Ovary (tissue), 10 donors: ENCODE measurements at places on chromosomes 12 and 14. TPM values are rescaled to one million over a fixed set of nuclear protein-coding genes. Genes with fewer than 3 reads are reported as not detected.
A peak's percentile ranks its signal among the peaks of the same experiment; 100 is the strongest.

DNA sequence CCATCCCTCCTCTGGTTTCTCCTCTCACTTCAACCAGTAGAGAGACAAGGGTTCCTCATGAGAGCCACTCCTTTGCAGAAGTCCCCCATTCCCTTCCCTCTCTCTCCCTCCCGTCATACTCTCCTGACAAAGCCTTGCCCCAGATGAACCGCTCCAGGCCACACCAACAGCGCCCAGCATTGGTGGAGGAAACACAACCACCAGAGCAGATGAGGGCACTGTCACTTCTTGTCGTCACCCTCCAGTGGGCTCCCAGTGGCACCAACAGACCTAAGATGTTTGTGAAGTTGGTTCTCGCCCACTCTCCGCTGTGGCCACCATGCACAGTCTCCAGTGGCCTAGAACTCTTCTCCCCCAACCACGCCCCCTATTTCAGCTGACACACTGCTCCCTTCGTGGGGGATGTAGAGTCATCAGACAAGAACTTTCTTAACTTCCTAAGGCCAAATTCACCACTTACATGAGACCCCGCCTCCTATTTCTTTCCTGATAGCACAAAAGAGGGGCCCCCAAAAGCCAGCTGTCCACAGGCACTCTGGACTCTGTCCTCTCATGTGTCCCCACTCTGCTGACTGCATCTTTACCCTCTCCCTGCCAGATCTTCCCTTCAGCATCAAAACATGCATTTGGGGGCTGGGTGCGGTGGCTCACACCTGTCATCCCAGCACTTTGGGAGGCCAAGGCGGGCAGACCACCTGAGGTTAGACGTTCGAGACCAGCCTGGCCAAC is 29.2 kb upstream of the PLEKHG6 start:
- no peaks in the 10 kb centered on the region for H3K27me3 ChIP-seq
- H3K4me1 ChIP-seq: peaks cover 8% of the 10 kb centered on the region
- no peak overlapping the region for H3K4me3 ChIP-seq
- no peak for DNase-seq
- H3K36me3 ChIP-seq: no peaks in the 10 kb centered on the region

- H3K27ac ChIP-seq: no peak overlapping the region
- no peak for DNase-seq
- no peaks in the 10 kb centered on the region for H3K4me1 ChIP-seq
- no peaks in the 10 kb centered on the region for H3K27me3 ChIP-seq
- no peak overlapping the region for H3K4me3 ChIP-seq
Observed at GRCh38 chr14:29643433-29644211, 284.0 kb downstream of the PRKD1 start.

DNA sequence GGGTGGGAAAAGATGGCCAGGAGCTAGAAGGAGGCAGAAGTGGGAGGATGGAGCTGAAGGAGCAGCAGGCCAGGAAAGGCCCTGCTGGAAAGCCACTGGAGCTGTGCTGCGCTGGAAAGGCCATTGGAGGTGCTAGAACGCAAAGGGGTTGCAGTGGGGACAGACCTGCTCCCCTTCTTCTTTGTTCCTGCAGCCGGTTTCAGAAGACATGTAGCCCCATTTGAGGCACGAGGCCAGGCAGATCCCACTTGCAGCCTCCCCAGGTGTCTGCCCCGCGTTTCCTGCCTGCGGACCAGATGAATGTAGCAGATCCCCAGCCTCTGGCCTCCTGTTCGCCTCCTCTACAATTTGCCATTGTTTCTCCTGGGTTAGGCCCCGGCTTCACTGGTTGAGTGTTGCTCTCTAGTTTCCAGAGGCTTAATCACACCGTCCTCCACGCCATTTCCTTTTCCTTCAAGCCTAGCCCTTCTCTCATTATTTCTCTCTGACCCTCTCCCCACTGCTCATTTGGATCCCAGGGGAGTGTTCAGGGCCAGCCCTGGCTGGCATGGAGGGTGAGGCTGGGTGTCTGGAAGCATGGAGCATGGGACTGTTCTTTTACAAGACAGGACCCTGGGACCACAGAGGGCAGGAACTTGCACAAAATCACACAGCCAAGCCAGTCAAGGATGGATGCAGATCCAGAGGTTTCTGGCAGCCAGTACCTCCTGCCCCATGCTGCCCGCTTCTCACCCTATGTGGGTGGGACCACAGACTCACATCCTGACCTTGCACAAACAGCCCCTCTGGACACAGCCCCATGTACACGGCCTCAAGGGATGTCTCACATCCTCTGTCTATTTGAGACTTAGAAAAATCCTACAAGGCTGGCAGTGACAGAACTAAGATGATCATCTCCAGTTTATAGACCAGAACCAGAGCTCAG is 2.3 kb upstream of the GPR162 start:
- no peaks in the 10 kb centered on the region for H3K36me3 ChIP-seq
- H3K27me3 ChIP-seq: no peaks in the 10 kb centered on the region
- H3K4me3 ChIP-seq: no peak overlapping the region
- no peak for DNase-seq
- peaks cover 6% of the 10 kb centered on the region for H3K4me1 ChIP-seq

GRCh38 chr12:119082496-119082895 is 96.2 kb upstream of the HSPB8 start:
- no peaks in the 10 kb centered on the region for H3K36me3 ChIP-seq
- no peak for DNase-seq
- H3K27me3 ChIP-seq: no peaks in the 10 kb centered on the region

- H3K27ac ChIP-seq: no peak overlapping the region
- peak overlapping the region; percentile 100 for H3K4me3 ChIP-seq
- no peaks in the 10 kb centered on the region for H3K27me3 ChIP-seq
- DNase-seq: no peak
- no peaks in the 10 kb centered on the region for H3K36me3 ChIP-seq
Observed at GRCh38 chr12:92138144-92138543, 7.5 kb downstream of the BTG1 start.

GRCh38 chr14:62006116-62006731 is 244.0 kb downstream of the SNAPC1 start:
- no peaks in the 10 kb centered on the region for H3K36me3 ChIP-seq
- DNase-seq: no peak
- no peak overlapping the region for H3K4me3 ChIP-seq
- no peaks in the 10 kb centered on the region for H3K4me1 ChIP-seq
- no peak overlapping the region for H3K27ac ChIP-seq

GRCh38 chr12:76611533-76611932 is 52.0 kb upstream of the OSBPL8 start:
- no peak for DNase-seq
- H3K36me3 ChIP-seq: no peaks in the 10 kb centered on the region
- no peak overlapping the region for H3K4me3 ChIP-seq
- no peaks in the 10 kb centered on the region for H3K27me3 ChIP-seq

GRCh38 chr12:84929501-84929900 is 16.9 kb upstream of the SLC6A15 start:
- DNase-seq: no peak
- H3K27ac ChIP-seq: no peak overlapping the region
- no peaks in the 10 kb centered on the region for H3K27me3 ChIP-seq
- H3K4me3 ChIP-seq: no peak overlapping the region

DNA sequence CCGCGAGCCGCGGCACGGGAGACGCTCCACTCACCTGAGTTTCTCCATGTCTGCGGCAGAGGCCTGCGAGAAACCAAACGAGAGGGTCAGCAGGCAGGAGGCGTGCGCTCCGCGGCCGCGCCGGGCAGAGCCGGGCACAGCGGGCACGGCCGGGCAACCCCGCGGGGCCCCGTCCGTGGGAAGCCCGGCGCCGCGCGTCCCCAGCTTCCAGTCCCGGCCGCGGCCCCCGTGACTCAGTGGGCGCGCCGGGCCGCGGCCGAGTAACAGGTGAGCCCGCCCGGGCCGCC is 19.4 kb downstream of the BEGAIN start:
- H3K27me3 ChIP-seq: no peaks in the 10 kb centered on the region
- peak overlapping the region; percentile 47 for H3K4me3 ChIP-seq
- no peaks in the 10 kb centered on the region for H3K36me3 ChIP-seq
- DNase-seq: no peak
- H3K4me1 ChIP-seq: no peaks in the 10 kb centered on the region

DNA sequence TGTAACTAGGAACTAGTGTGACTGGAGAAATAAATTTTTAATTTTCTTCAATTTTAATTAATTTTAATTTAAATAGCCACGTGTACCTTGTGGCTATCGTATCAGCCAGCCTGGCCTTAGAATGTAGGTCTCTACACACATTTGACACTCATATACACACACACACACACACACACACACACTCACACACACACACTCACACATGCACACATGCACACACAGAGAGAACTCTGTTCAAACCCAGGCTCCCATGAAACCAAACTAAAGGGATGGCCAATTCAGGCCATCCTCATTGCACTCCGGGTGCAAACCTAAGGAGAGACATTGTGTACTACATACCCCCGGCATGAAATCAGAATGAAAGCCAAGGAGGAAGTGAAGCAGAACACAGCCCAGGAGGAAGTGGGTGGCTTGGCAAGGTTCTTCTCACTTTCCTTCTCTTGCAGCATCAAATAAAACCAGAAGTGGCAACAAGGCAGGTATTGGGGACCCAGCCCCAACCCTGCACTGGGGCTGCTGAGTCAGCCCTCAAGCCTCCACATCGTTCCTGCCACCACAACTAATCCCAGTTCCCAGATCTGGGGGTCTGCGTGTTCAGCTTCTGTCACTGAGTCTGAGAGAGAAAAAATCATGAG is 26.2 kb upstream of the CHPT1 start:
- H3K27me3 ChIP-seq: no peaks in the 10 kb centered on the region
- no peaks in the 10 kb centered on the region for H3K36me3 ChIP-seq
- no peak overlapping the region for H3K27ac ChIP-seq
- no peak overlapping the region for H3K4me3 ChIP-seq
- no peaks in the 10 kb centered on the region for H3K4me1 ChIP-seq
- DNase-seq: no peak

- H3K4me3 ChIP-seq: no peak overlapping the region
- H3K27me3 ChIP-seq: no peaks in the 10 kb centered on the region
- H3K27ac ChIP-seq: no peak overlapping the region
- H3K4me1 ChIP-seq: no peaks in the 10 kb centered on the region
Observed at GRCh38 chr12:65022960-65023359, 98.1 kb downstream of the WIF1 start.

GRCh38 chr14:55519473-55520080 is 60.4 kb upstream of the KTN1 start:
- DNase-seq: no peak
- no peak overlapping the region for H3K27ac ChIP-seq
- no peaks in the 10 kb centered on the region for H3K36me3 ChIP-seq

GRCh38 chr12:122981587-122982476 is 1.4 kb downstream of the ARL6IP4 start:
- peak overlapping the region; percentile 88 for H3K27ac ChIP-seq
- H3K4me1 ChIP-seq: peaks cover 31% of the 10 kb centered on the region
- H3K27me3 ChIP-seq: no peaks in the 10 kb centered on the region
- H3K4me3 ChIP-seq: peak overlapping the region; percentile 87
- no peak for DNase-seq

DNA sequence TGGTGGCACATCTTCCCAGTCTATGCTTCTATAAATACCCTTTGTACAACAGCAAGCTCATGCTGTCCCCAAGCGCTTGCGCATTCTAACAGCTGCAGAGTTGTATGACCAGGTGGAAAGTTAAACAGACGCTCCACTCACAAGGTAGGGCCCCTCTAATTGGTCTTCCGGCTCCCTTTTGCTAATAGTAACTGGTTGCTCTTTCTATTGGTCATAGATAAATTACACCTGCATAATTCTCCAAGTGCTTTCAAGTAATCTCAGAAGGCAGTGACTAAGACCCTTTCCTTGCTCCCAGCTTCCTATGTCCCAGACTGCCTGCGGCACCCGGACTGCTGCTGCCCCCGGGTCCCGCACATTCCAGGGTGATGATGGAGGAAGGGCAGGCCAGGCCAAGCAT is 6.1 kb upstream of the TSPAN9 start:
- H3K27ac ChIP-seq: no peak overlapping the region
- H3K36me3 ChIP-seq: no peaks in the 10 kb centered on the region
- no peaks in the 10 kb centered on the region for H3K27me3 ChIP-seq
- DNase-seq: no peak
- H3K4me1 ChIP-seq: peaks cover 11% of the 10 kb centered on the region

DNA sequence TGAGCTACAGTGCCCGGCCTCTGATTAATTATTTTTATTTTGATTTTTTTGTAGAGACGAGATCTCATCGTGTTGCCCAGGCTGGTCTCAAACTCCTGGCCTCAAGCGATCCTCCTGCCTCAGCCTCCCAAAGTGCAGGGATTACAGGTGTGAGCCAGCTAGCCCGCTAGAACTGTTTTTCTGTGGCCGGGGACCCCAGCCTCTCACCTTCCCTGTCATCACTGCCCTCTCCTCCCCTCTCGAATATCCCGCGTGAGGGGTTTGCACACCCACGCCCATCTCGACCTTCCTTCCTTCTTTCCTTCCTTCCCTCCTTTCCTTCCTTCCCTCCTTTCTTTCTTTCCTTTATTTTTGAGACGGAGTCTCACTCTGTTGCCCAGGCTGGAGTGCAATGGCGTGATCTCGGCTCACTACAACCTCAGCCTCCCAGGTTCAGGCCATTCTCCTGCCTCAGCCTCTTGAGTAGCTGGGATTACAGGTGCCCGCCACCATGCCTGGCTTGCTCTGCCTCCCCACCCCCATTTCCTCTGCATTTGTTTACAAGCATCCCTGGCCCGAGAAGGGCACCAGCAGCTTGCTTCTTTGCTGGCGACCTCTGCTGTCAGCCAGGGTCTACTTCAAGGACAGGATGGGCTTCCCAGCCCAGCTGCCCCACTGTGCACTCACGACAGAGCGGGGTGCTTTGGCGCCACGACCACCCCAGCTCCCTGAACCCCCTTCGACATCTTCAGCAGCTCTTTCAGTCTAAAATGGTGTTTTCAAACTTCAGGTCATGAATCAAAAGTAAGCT is 4.3 kb upstream of the TRAF3 start:
- H3K27me3 ChIP-seq: no peaks in the 10 kb centered on the region
- no peak overlapping the region for H3K27ac ChIP-seq
- H3K36me3 ChIP-seq: no peaks in the 10 kb centered on the region
- DNase-seq: no peak
- H3K4me1 ChIP-seq: no peaks in the 10 kb centered on the region
- no peak overlapping the region for H3K4me3 ChIP-seq

- peaks cover 3% of the 10 kb centered on the region for H3K4me1 ChIP-seq
- H3K4me3 ChIP-seq: no peak overlapping the region
- H3K27me3 ChIP-seq: no peaks in the 10 kb centered on the region
- no peaks in the 10 kb centered on the region for H3K36me3 ChIP-seq
Observed at GRCh38 chr12:75977590-75977951, 54.0 kb downstream of the PHLDA1 start.

GRCh38 chr12:123238961-123239360 is 5.7 kb downstream of the MTRFR start:
- no peaks in the 10 kb centered on the region for H3K27me3 ChIP-seq
- H3K4me3 ChIP-seq: no peak overlapping the region
- H3K36me3 ChIP-seq: no peaks in the 10 kb centered on the region

DNA sequence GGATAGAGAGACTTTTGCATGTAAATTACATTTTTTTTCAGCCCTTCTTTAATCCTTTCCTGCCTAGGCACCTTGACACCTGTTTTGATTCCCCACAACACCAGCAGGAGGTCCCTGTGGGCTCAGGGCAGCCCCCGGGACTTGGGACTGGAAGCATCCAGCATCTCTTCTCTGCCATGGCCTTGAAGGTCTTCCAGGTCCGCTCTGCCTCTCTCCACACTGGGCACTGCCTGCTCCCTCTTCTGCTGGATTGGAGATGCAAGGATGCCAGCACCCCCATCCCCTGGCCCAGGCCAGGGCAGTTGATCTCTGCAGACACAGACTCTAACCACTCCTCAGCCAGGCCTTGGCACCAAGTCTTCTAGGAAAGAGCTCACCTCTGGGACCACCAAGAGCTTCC is 134.5 kb upstream of the C14orf180 start:
- H3K4me3 ChIP-seq: no peak overlapping the region
- no peaks in the 10 kb centered on the region for H3K27me3 ChIP-seq
- DNase-seq: no peak
- H3K36me3 ChIP-seq: no peaks in the 10 kb centered on the region
- no peak overlapping the region for H3K27ac ChIP-seq

ACSM4 gene
- polyA plus RNA-seq: not detected

FSCB gene
- not detected for polyA plus RNA-seq

DCN gene
- polyA plus RNA-seq: 5,778 TPM

RASAL1 gene
- polyA plus RNA-seq: 0.42 TPM

ST8SIA1 gene
- 18.1 TPM for polyA plus RNA-seq
